Stromal cell of bone marrow (primary cell): ENCODE measurements at places on chromosomes 5 and 9.

- DNase-seq = peak; percentile 31
These were observed 8.3 kb upstream of the XPA start for GRCh38 chr9:97705354-97705950.

DNA sequence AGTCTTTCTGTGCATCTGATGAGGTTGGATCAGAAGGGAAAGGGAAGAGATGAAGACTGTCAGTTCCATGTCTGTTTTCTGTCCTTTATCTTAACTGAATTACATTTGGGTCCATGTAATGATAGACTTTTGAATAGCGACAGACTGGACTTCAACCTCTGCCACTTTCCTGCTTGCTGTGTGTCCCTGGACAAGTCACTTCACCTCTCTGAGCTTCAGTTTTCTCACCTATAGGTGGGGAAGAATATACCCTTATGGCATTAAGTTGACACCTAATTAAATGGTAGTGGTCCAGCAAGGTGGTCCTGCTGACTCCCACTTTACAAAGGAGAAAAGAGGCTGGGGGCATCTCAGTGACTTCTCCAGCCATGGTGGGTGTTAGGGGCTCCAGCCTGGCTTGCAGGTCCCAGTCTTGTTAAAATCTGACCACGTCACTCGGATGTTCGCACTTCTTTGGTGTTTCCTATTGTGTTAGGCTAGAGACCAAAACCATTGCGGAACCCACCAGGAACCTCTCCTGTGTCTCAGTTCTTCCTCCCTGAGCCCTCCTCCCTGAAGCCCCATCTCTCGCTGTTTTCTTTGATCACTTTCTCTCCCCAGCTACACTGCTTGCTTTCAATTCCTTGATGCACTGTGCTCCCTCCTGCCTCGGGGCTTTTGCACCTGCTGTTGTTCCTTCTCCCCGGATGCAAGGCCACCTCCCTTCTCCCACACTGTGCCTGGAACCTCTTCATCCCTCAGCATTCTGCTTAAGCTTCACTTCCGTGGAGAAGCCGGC is 256.5 kb downstream of the NSG2 start:
- DNase-seq = no peak

- peak; percentile 14 for DNase-seq
These were observed 20.9 kb downstream of the OR2Y1 start for GRCh38 chr5:180718810-180719453.

DNA sequence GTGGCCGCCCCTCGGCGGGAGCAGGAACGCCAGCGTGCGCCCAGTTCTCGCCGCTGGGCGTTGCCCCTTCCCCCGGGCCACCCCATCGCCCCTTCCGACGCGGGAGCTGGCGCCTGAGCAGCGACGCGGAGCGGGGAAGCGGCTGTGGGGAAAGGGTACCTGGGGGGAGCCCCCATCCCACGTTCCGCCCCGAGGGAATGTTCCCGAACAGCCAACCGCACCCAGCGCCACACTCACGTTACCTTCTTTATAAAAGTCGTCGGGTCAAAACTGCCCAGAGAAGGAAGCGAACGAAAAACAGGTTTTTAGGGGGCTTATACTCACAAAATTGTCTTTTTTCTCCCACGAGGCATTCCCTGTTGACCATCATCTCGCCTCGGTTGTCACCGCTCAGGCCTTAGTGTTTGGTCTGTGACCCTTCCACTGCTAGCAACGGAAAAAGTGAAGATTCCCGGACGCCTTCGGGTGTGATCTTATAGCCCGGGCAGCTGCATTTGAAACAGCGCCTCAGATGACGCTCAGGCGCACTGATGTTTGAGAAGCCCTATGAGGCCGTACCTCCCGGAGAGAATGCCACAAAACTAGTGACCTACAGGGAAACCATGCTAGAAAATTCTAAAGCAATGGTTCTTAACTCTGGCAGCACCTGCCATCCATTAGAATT is 475 bp upstream of the GOLM1 start:
- peak; percentile 65 for DNase-seq

DNA sequence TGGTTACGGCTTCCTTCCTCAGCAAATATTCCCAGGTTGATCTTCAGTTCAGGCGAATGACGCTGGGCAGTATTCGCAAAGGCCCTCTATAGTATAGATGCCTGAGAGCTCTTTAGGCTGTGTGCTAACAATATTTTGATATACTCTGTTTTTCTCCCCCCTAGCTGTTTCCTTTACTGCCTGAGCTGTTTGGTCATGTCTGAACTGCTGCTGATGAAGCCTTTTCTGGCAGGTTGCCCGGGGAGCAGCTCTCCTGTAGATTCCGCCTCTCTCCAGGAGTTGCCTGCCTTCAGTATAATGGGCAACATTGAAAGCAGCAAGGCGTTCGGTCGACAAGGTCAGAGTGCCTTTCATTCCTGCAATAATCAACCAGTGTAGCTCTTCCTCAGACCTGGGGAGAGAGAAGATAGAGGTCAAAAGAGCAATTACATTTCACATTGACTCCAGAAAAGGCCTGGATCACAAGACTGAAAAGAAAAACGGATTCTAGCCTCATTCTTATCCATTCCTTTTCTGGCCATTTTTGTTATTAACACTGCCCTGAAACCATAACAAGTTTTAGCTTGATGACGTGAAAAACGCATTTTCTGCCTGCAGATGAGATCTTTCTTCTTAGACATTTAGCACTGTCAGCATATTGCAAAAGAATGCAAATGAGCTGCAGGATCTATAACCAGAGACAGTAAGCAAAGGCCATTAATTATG is 60.1 kb upstream of the ZNF608 start:
- no peak for DNase-seq

- no peak for DNase-seq
These were observed 125.5 kb upstream of the FAM174A start for GRCh38 chr5:100409660-100410151.

DNA sequence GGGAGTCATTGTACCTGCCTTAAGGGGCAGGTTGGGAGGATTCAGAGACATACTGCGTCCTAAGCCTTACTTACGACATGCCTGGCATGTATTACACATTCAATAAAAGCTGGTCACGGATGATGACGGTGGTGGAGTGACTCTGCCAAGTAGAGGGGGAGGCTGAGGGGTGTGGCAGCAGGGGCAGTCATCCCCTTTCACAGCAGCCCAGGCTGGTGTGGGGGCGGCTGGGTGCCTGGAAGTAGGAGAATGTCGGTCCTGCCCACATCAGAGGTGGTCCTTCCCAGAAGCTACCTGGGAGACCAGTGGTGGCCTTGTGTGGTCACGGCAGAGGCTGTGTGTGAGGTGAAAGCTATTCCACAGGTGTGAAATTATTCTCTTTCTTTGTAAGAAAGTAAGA is 8.9 kb downstream of the ZBTB34 start:
- DNase-seq = no peak

DNA sequence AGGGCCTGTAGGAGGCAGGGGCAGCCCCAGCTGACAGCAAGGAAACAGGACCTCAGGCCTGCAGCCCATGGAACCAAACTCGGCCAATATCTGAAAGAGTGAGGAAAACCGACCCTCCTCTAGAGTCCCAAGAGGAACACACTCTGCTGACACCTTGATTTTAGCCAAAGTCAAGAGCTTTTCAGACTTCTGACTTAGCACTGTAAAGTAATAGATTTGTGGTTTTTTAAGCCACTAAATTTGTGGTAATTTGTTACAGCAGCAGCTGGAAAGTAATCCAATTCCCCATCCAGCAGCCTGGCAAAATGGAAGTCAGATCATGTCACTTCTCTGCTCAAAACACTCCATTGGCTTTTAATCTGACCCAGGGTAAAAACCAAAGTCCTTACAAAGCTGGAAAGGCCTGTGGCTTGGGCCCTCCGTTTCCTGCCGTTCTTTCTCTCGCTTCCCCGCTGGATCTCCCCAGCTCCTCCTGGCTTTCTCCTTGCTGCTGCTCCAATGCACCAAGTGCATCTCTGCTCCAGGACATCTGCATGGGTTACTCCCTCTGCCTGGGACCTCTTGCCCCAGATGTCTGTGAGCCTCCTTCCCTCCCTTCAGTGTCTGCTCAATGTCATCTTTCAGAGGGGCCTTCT is 79.0 kb downstream of the C5orf15 start:
- no peak for DNase-seq

DNA sequence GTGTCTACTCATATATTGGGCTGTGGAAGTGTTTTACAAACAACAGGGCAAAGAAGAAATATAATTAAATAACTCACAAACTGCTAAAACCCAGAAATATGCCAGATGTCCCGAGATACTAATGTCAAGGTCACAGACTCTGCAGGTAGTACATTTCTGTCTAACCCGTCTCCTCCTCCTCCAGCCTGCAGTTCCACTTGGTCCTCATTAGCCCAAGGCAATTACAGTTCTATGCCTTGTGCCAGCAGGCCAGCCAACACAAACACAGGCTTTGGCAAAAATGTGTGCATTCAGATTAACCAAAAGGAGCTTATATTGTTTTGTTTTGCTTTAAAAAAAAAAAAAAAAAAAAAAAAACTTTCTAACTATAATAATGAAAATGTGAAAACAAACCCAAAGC is 148.8 kb downstream of the MYO10 start:
- no peak for DNase-seq

DNA sequence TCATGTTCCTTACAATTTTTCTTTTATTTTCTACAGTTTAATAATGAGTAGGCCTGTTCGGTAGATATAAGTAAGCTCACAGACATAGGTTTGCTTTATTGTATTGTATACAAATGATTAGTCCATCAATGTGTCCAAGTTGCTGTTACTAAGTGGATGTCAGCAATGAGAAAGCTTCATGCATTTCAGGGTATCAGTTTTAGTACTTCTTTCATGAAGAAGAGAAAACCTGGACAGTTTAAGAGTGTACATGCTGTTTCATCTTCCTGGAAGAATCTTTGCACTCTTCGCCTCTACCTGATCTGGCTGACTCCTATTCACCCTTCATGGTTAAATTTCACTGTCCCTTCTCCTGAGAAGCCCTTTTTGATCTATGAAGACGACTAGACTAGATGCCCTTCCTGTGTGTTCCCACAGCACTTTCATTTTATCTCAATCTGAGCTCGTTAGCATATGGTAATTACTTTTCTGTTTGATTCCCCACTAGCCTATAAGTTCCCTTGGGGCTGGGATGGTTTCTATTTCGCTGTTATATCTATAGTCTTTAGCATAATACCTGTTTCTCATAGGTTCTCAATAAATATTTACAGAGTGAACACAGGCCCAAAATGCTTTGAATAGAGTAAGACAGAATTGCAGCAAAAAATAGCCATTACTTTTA is 70.7 kb downstream of the CETN3 start:
- DNase-seq = no peak

DNA sequence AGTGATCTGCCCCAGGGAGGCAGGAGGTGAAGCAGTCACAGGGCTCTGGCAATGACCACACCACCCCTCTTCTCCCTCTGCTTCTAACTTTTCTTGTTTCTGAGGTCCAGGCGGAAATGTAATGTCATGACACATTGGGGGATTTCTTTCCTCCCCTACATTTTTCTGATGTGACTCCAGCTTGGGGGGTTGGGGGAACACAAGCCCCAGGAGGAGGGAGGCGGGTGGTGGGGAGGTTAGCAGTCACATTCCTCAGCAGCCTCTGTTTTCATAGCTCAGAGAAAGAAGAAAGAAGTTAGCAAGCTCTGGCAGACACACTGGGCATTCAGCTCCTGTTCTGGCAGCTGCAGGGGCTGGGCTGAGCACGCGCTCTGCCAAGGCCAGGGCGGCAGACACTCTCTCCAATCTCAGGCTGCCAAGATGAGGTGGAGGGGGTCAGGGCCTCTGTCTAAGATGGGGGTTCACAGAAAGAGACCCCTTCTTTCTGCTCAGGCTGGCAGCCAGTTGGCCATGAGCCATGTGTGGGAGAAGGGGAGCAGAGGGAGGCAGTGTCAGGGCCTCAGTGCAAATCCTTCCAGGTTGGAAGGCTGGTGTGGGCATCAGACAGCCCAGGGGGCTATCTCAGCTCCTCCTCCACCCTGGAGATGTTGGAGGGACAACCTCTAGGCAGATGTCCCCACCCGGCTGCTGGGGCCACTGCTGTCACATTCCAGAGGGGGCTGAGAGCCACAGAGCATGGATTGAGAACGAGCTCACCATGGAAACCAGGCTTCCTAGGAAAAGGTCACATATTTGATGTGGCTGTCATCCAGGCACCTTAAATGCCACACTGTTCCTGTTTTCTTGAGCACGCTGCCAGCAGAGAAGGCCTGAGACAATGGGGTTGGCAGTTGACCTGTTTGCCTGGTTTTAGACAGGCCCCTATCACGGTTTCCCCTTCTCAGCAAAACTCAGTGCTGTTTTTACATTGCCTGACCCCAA is 20.1 kb upstream of the PFDN1 start:
- DNase-seq = peak; percentile 91

DNA sequence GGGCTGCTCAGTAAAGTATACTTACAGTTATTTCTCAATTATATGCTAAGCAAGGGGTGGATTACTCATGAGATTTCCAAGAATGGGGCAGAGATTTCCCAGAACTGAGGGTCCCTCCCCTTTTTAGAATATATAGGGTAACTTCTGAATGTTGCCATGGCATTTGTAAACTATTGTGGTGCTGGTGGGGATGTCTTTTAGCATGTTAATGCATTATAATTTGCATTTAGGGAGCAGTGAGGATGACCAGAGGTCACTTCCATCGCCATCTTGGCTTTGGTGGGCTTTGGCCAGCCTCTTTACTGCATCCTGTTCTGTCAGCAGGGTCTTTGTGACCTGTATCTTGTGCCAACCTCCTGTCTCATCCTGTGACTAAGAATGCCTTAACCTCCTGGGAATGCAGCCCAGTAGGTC is 35.5 kb downstream of the TTC1 start:
- DNase-seq = no peak

DNA sequence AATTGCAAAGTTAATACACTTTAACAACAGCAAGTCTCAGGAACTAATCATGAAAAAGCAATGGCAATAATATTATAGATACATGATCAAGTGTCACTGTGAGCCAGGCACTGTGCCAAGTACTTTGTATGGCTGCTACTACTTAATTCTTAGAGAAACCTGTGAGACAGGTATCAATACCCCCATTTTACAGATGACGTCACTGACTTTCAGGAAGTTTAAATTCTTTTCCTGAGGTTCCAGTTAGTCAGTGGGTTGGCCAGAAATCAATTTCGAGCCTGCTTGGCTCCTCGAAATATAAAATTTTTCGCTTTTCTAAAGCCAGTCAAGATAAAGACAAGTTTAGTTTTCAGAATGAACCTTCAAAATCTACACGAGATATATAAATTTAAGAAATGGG is 130.3 kb downstream of the SLC12A2 start:
- DNase-seq = no peak

- DNase-seq = no peak
These were observed 4.2 kb downstream of the ARID3C start for GRCh38 chr9:34624475-34625185.

DNA sequence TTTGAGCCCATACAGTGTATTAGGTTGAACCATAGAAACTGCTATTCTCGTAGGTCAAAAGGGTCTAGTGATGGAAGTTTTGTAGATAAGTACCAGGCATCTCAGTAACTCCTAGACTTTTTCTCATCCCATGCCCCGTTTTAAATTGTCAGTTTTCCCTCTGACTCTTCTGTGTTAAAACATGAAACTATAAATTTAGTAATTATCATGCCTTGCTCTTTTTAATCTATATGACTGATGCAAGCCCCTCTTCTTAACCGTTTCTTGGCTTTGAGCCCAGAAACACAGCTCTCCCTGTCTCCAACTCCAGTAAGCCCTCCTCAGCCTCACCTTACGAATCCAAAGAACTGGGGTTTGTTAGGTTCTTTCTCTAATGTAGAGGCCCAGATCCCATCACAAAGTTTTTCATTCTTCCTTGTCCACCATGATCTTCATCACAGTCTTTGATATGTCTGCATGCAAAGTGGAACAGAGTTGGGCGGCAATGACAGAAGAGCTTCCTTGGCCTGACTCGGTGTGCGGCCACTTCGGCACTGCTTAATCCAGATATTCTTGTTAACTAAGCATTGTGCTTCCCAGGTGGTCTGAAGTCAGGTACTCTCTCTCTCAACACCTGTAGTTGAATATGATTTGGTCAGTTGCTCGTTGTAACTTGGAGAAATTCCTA is 21.1 kb downstream of the RGMB start:
- DNase-seq = no peak

- DNase-seq = no peak
These were observed 32.3 kb downstream of the PALM2AKAP2 start for GRCh38 chr9:109812331-109812730.
